T1000 (cell line): ENCODE measurements at places on chromosomes 12 and 14.

DNA sequence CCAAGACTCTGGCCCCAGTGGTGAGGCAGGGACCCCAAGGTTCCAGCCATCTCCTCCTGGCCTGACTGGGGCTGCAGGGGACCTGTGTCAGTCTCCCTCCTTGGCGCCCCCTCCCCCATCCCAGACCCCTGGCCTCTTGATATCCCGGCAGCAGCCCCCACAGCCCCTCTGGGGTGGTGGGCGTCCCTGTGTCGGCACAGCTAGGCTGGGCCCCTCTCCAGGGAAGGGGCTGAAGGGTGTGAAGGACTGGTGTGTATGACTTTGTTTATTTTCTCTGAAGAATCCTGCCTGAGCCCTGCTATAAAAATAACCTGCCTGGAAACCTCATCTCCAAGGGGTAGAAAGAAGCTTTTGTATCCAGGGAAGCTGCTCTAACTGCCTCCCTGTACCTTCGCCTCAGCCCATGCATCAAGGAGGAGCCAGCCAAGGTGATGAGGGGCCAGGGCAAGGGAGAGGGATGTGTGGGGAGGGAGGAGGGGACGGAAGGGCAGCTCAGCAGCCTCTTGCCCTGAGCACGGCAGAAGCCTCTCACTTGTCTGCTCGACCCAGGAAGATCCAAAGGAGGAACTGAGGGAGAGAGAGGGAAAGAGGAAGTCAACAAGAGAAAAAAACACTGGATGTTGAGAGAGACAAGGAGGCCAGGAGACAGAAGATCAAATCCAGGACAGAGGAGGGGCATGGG lies 25.4 kb upstream of the COL2A1 start:
- no peak for DNase-seq

DNA sequence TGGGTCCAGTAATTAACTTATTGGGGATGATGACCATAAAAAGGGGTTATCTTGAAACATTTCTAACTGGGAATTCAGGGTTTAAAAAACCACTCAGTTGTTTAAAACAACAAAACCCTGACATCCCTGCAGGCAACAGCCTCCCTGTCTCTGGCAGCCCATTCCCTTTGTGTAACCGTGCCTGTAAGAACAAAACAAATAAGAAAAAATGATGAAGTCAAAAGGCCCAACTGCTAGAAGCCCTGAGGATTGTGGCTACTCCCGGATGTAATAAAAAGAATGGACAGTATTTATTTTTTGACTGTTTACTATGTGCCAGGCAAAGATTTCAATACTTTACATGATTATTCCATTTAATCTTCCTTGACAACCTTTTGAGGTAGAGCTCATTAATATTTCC lies 75.3 kb downstream of the TMCC3 start:
- no peak for DNase-seq

DNA sequence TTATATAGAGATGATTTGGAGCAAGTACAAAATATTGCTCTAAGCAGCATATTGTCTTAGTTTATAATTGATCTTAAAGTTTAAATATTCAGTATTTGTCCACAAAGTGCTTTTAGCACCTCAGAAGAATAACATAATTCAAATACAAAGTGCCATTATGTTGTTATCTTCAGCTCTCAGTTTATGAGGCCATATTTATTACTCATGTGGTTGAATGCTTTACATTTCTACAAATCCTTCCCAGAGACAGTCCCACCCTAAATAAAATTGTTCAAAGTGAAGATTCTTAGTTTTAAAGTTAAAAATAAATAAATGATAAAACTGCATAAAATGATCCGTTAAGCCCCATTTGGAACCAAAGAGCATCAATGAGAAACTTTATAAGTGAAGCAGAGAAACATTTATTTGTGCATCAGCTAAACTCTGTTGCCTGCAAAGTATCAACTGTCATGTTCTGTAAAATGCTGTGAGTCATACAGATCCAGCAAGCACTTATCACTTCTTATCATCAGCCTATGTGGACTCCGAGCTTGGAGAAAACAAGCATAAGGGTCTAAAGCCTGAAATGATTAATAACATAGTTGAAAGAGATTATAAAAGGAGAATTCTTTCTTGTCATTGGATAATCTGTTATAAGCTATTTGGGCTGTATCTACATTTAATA lies 218.9 kb downstream of the ADAMTS20 start:
- no peak for DNase-seq

DNA sequence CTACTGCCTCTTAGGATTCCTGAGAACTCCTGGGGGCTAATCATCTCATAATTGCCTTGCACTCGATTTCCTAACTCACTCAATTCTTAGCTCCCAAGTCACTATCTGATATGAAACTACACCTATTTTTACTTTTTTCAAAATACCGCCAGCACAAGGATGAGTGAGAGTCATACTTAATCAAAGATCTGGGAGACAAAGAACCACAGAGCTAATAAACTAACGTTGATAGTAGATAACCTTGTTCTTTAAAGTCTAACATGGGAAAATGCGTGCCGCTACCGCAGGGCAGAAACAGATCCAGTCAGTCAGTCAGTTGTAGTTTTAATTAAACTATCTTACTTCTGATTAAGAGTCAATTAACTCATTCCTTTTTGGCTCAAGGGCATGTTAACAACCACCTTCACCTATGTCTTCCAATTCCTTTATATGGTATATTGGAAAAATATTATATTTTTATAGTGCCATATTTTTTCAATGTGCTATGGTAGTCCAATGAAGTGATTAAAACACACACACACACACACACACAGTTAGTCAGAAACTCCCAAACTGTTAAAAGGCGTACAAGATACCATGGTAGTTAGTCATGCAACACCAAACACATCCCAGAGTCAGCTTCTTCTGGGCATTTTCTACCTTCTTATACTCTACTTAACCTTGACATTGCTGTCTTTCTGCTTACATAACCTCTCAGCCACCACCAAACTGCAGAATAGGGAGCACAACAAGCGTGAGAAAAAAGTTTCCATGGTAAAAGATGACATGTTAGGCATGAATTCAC lies 114.0 kb downstream of the KLHL28 start:
- no peak for DNase-seq

DNA sequence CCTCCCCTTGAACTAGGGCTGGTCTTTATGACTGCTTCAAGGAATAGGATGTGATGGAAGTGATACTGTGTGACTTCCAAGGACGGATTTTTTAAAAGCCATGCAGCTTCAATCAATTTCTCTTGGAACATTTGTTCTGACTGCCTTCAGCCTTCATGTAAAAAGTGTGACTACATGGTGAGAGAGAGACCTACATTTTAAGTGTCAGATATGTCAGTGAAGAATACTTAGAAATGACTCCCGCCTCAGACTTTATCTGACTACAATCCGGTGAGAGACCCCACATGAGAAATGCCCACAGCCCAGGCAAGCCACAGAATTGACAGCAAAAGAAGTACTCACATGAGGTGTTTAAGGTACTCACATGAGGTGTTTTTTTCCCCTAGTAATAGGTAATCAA lies 295.3 kb downstream of the KCNC2 start:
- no peak for DNase-seq

- no peak for DNase-seq
These were observed 37.6 kb downstream of the SPTB start for GRCh38 chr14:64841772-64842750.

DNA sequence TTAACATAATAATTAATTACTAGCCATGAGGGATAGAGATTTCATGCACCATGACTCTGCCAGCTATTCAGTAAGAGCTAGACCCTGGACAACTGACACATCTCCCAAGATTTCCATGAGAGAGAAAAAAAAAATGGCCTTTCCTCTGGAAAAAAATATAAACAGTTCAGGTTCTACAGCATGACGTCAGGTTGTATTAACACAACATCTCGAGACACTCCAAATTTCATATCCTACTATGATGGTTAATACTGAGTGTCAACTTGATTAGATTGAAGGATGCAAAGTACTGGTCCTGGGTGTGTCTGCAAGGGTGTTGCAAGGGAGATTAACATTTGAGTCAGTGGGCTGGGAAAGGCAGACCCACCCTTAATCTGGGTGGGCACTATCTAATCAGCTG lies 11.1 kb downstream of the DBX2 start:
- no peak for DNase-seq

- DNase-seq: no peak
These were observed 24.8 kb upstream of the LGALS3 start for GRCh38 chr14:55103971-55104954.

DNA sequence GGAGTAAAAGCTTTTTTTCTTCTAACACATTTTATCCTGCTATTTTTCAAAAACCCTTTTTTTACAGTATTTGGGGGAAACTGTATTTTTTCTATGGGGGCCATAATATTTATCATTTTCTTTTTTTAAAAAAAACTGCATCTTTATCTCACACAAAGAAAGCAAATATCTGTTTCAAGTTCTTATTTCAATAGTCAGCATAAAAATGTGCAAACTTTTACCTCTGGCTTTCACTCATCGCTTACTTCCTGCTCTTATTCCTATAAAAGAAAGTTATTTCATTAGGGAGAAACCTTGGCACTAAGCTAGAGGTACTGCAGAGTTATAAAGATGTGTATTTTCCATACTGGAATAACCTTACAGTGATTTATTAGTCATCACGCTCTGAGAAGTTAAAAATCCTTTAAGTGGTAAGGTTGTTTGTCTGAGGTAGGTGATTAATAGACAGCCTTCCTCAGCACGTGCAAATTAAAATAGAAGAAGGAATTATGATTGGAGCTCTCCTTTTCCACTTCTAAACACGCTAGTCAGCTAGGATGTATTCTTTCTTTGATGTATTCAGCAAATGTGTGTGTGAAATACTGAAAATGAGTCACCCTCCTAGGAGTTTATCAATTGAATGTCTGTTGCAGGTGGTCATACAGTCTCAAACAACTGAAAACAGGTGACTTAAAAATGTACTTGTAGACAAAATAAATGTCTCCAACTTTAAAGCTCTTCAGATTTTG lies 461.0 kb downstream of the GXYLT1 start:
- DNase-seq: no peak

DNA sequence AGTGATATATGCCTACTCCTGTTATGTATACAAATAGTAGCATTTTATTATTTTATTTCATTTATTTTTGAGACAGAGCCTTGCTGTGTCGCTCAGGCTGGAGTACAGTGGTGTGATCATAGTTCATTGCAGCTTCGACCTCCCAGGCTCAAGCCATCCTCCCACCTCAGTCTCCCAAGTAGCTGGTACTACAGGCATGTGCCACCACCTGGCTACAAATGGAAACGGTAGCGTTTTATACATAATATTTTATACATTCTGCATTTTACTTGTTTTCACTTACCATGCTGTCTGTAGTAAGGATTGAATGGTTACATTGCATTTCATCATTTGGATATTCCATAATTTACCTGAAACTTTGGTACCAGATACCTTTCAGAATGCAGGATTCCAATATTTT lies 14.1 kb downstream of the C1R start:
- DNase-seq: no peak

- DNase-seq: no peak
These were observed 20.9 kb downstream of the PROX2 start for GRCh38 chr14:74855021-74855420.

- no peak for DNase-seq
These were observed 117.2 kb upstream of the DNM1L start for GRCh38 chr12:32561931-32562341.
